GF-D8 (cell line): ENCODE measurements at places on chromosomes 3 and 15.

GRCh38 chr15:63048776-63049665, 6.5 kb downstream of the TPM1 start:
- no peak for DNase-seq

DNA sequence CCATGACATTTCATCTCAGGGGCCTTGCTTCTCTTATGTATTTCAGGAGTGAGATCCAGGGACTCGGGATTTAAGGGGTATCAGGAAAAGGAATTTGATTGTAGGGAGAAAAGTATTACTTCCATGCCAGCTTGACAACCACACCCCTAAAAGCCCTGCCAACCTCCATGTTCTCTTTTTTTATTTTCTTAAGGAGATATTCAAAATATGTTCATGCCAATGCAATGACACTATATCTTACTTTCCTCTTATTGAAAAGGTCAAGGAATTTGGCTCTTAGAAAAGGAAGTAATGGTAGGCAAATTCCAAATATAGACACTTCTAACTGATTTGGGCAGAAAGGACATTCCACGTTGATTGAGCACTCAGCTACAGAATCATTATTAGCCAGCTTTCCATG, 407.5 kb upstream of the NECTIN3 start:
- no peak for DNase-seq

- DNase-seq = no peak
Observed at GRCh38 chr15:59295261-59296001, 77.2 kb downstream of the MYO1E start.

- DNase-seq = no peak
Observed at GRCh38 chr3:7518456-7518855, 657.5 kb downstream of the GRM7 start.

GRCh38 chr3:145869958-145870357, 291.0 kb downstream of the PLOD2 start:
- DNase-seq = no peak

DNA sequence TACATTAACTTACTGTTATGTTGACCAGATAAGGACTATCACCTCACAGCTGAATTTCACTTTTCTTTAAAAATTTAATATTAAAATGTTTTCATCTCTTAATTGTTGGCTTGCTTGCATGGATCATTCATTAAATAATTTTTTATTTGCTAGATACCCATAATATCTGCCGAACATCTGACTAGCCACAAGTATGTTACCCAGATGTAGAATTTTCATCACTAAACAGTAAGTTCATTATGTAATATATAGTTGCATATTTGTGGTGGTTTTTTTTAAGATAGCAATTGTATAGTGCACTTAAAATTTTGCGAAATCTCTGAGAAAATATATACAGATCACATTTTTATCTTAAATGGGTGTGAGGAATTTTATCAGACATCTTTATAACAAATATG, 190.4 kb downstream of the MBNL1 start:
- DNase-seq = no peak

GRCh38 chr15:74982183-74982582, 13.2 kb upstream of the SCAMP5 start:
- no peak for DNase-seq

- DNase-seq = no peak
Observed at GRCh38 chr3:42743204-42743995, 29.7 kb downstream of the CCDC13 start.

GRCh38 chr3:166900866-166901577, 479.1 kb downstream of the ZBBX start:
- no peak for DNase-seq

DNA sequence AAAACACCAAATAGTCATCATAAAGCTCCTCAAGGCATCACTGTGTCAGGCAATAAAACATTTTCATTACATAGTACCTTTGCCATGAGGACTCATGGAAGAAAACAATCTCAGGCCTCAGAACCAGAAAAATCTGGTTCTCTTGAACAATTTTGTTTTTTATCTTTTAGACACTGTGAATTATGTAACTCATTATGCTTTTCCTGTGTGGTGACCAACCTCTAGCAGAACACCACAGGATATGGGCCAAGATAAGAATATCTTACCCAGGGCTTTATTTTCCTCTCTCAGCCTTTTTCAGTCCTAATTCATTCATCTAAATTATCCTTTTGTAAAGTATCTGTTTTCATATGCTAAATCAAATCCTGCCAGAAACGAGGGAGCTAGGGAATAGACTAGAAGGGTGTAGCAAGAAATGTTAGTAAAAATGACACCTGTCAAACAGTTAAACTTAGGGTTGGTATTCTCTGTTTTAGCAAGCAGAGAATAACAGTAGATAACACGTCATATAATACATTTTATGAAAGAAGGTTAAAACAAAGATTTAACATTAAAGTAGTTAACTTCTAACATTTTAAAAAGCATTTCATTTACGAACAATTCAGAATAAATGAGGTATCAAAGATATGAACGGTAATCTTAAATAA, 111.1 kb downstream of the FBXL22 start:
- peak; percentile 19 for DNase-seq

DNA sequence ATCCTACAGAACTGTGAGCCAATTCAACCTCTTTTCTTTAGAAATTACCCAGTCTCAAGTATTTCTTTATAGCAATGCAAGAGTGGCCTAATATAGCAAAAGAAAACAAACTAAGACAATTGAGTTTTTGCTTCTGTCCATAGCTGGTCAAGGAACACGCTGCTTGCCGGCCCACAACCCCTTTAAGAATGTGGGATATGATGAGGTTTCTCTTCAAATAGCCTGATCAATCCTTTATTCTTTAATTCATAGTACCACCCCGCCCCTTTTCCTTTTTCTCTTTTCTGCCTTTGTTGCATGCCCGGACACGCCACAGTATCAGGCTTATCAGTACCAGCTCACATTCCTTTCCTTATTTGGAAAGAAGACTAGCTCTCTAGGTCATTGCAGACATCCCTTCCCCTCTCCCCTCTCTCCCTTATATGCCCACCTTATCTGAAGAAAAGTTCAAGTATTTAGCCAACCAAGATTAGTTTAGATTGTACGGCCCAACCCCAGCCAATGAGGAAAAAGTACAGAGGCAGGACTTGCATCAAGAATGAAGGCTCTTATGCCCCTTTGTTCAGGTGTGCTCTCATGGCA, 404.5 kb downstream of the OCA2 start:
- DNase-seq = no peak

DNA sequence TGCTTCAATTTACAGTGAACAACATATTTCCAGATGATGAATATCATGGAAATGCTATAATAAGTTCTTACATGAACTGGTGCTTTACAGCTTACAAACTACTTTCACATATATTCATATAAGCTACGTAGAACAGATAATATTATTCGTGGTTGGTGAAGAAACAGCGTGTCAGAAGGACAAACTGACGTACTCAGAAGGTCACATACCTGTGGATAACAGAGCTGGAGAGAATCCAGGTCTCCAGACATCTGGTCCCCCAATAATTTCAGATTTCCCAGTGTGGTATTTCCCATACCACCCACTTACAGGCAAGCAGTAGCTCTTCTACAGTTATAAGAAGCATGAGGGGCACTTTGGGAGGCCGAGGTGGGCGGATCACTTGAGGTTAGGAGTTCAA, 156.6 kb downstream of the PLD1 start:
- no peak for DNase-seq

DNA sequence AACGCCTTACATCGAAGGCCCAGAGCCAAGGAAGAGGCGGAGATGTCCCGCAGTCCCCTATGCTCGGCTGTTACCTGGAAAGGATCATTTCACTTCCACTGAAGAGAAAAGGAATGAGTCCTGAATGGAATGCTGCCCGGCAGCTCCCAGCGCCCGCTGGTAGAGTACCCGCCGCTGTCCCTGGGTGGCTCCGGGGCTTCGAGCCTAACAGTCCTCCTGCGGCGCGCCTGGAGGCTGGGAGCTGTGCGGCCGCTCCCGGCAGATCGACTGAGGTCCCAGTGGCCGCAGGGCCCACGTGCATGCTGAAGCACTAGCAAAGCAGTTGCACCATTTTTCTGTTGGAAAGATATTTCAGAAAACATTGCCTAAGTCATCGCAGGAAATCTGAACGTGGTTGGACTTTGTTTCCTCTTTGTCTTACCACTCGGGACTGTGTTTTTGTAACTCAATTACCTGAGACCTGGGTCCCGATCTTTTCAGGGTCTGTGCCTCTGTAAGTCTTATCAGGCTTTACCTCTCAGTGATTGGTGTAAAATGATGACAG, 984 bp downstream of the RNU6-1 start:
- DNase-seq = peak; percentile 51

DNA sequence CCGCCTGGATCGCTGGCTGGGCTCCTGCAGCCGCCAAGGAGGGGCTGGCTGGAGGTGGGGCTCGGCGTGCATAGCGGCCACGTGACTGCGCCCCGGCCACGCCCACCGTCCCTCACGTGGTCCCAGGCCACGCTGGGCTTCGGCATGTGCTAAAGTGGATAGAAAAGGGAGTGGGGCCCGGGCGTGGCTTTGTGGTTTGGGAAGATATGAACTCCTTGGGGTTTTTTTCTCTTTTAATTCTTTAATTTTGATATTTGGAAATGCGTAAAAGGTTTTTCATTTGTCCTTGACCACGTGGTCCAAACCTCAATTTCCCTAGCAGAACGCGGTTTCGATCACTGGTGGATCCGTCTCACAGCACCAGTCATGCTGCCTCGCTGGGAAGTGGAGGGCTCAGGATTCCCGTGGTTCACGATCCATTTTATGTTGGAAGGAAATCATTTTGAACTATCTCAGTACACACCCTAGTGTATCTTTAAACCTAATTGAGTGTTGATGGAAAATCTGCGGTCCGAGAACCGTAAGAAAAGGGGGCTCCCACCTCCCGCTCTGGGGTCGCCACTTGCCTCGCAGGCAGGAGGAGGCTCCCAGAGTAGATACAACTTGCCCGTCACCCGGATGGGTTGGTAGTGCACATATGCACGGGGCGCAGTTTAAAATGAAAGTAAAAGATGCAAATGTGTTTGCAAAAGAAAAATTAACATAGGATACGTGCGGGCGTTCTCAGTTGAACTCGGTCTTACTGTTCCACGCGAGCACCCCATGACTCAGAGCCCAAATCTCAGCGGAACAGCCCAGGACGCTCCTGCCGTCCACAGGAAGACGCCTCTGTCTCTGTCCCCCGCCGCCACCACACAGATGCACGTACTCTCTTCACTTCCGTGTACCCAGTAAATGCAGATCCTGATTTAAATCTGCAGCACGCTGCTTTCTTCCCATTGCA, 141.9 kb downstream of the PGPEP1L start:
- DNase-seq = peak; percentile 38

DNA sequence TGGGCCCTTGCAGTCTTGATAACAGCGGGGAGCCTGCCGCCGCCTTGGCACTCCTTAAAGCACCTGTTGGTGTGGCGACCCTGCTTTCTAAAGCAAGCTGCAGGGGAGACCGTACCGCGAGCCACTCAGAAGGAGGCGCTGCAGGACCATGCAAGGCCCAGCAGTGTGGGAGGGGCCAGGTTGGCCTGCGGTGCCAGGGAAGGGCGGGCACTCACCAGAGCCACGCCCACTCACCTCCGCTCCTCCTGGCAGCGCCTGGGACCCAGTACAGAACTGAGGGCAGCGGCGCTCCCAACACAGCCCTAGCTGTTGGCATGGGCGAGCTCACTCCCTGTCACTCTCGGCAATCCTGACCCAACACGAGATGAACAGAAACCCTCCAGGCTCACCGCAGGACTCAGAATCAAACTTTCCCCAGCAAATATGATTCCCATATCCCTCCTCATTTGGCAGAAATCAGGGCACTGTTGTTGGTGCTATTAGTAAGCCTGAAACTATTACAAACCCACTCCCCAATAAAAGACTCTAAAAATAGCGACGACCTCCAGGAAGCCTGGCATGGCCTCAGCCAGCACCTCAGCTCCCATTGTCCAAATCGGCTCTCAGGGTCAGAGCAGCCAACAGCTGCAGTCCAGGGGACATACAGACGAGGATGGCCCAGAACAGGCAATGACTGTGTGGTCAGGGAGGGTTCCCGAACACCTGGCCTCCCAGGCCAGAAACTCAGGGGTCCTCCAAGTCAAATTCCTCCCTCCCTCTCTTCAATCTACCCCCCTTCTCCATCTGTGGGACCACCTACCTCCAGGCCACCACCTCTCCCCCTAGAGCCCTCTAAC, 77.2 kb downstream of the TBC1D2B start:
- DNase-seq = no peak

DNA sequence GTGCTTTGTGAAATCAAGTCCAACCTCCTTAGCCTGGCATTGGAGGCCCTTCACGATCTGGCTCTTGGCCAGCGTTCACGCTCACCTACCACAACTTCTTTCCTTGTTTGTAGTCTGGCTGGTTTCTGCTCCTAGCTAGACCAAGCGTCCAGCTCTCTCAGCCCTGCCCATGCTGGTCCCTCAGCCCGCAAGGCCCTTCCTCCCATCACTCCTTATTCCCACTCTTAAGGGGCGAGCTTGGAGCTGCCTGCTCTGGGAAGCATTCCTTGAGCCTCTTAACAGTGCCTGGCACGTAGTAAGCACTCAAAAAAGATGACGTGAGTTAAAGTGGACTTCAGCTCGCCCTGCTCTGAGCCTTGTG, 8.7 kb downstream of the SLC6A6 start:
- DNase-seq = no peak

- DNase-seq = no peak
Observed at GRCh38 chr15:53918180-53919079, 59.8 kb upstream of the UNC13C start.

DNA sequence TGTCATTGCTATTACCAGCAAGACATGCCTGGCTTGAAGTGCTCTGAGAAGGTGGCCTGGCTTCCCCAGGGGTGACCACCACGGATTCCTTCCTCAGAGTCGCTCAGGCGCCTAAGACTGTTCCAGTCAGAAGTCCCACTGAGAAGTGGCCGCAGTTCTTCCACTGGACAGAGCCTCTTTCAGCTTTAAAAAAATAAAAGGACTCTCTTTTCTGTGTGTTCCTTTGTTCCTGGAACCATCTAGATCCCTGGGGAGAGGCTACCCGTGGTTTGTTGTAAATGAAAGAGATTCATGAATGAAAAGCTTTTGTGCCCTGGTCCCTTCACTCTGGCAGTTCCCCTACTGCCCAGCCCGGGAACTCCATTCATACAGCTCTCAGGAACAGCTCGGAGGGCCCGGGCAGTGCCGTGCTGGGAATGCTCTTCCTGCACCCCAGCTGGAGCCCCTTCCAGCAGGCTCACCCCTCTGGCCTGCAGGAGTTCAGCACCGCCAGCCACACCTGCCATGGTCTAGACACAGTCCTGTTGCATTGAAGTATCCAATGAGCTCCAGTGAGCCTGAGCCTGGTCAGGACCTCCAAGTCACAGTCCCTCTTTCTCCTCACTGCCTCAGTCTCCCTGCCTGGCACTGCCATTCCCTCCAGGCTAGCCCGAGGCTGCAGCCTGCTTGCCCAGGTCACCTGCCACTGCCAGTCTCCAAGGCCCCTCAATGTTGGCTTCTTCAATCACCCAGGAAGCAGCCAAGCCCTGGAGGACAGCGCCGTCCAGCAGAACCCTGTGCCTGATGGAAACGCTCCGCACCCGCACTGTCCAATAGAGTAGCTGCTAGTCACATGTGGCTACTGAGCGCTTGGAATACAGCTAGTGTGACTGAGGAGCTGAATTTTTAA, 75.4 kb downstream of the XXYLT1 start:
- no peak for DNase-seq

- no peak for DNase-seq
Observed at GRCh38 chr3:65824166-65824565, 214.6 kb downstream of the MAGI1 start.

- DNase-seq = no peak
Observed at GRCh38 chr15:99169769-99170311, 65.0 kb downstream of the SYNM start.

GRCh38 chr15:101781928-101782327, 21.4 kb upstream of the OR4F6 start:
- DNase-seq = no peak
